ENCODE measurements at places on chromosomes 2 and 18.
A peak's percentile ranks its signal among the peaks of the same experiment; 100 is the strongest.

GRCh38 chr2:217193431-217194340 lies 333.8 kb upstream of the TNP1 start:
- DNase-seq: no peak

GRCh38 chr2:173991856-173992588 lies 26.8 kb upstream of the SP3 start:
- DNase-seq: no peak

GRCh38 chr18:45106331-45106774 lies 425.7 kb downstream of the SETBP1 start:
- DNase-seq: no peak

DNA sequence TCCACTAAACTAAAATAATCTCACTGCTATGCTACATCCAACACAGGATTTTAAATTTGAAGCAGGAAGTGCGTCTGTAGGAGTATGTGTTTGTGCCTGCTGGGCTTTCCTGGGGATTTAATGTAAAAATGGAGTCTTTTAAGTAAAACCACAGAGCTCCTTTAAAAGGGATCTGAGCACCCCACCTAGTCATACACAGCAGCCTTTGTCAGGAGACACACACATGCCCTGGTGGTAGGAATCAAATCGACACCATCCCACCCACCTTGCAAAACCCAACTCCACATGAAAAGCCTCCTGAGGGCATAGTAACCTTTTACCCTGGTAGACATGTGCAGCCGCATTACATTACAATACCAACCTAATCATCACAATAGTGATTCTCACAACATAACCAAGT lies 29.1 kb downstream of the UXS1 start:
- DNase-seq: no peak

- no peak for DNase-seq
These were observed 4.0 kb upstream of the RTP5 start for GRCh38 chr2:241865416-241865956.

- DNase-seq: no peak
These were observed 116.8 kb upstream of the TTC39C start for GRCh38 chr18:23897733-23898132.

DNA sequence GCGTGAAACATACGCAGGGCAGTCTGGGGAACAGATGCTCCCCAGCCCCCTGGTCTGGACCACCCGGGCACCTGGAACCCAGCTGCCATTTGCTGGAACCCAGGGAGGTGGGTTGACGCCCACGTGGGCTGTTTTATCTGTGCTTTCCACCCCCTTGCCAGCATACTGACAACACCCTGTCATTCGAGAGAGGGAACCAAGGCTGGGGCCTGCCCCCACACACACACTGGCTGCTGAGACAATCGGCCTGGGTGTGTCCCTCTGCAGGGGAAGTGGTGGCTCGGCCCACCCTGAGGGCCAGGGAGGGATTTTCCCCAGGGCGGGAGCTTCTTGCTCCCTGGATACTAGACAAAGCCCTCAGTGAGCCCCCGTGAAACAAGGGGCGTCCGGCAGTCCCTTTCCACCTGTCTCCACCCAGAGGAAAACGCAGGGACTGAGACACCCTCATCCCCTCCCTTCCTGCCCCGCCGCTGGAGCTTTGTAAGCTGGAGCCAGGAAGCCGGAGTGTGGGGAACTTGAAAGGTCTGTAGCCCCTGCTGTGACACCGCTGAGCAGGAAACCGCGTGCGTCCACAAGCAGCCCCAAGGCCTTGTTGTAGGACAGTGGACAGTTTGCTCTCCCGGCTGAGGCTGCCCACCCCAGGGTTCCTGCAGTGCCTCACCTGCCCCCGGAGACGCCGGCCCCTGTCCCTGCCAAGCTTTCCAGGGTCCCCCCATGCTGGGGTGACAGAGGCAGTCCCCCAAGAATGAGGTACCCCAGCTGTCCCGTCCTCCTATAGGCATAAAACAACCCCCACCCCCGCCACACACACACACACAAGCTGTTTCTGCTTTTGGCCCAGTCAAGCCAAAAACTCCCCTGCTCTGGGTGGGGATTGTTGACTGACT lies 14.1 kb upstream of the KLF11 start:
- DNase-seq: peak; percentile 55

DNA sequence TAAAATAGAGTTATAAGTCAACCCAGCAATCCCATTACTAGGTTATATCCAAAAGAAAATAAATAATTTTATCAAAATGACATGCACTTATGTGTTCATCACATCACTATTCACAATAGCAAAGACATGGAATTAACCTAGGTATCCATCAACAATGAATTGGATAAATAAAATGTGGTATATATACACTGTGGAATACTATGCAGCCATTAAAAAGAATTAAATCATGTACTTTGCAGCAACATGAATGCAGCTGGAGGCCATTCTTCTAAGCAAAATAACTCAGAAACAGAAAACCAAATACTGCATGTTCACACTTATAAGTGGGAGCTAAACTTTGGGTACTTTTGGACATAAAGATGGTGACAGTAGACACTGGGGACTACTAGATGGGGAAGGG lies 626.0 kb downstream of the ADCYAP1 start:
- no peak for DNase-seq

GRCh38 chr18:12296087-12296403 lies 12.0 kb upstream of the TUBB6 start:
- no peak for DNase-seq

DNA sequence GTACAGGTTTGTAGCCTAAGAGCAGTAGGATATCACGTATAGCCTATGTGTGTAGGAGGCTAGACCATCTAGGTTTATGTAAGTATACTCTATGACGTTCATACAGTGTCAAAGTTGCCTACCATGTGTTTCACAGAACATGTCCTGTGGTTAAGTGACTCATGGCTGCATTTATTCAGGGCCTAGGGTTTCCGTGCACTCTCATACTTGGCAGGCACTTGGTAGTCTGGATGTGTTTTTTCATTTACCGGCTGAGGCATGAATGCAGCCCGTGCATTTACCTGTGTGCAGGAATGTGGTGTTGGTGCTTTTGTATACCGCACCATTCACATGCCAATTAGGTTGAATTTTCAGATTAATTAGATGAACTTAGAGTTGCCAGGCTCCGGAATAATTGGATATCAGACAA lies 43.4 kb downstream of the MYL12B start:
- DNase-seq: no peak

- no peak for DNase-seq
These were observed 40.6 kb downstream of the XRCC5 start for GRCh38 chr2:216149741-216150140.

- no peak for DNase-seq
These were observed 584.3 kb downstream of the FBXO15 start for GRCh38 chr18:73563345-73563744.

GRCh38 chr2:173990970-173991819 lies 26.0 kb upstream of the SP3 start:
- no peak for DNase-seq

- DNase-seq: no peak
These were observed 22.9 kb upstream of the STAM2 start for GRCh38 chr2:152198499-152198898.

DNA sequence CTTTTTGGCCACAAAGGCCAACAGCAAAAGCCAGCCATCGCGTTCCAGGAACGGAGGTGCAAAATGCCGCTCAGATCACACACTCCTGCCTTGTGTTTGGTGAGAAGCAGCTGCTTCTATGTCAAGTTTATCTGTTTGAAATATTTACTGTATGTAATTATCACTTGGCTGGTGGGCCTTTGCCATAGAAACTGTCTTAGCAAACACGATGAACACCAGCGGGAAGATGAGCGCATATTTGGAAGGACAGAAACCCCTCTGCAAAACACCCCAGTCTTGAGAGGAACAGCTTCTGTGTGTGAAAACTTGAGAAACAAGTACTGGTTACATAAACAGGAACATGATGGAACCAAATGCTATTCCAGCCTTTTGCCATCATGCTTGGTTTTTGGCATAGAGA lies 59.7 kb downstream of the SCG2 start:
- no peak for DNase-seq

- DNase-seq: no peak
These were observed 624.8 kb upstream of the RAB6C start for GRCh38 chr2:129354631-129355030.

- no peak for DNase-seq
These were observed 125.6 kb downstream of the TMEM18 start for GRCh38 chr2:551621-552020.

- DNase-seq: no peak
These were observed 58.2 kb upstream of the TFCP2L1 start for GRCh38 chr2:121343191-121343590.

All from 8988T (cell line).